Lung microvascular endothelial cell (primary cell): ENCODE measurements at places on chromosomes 3 and 15. TPM values are rescaled to one million over a fixed set of nuclear protein-coding genes. Genes with fewer than 3 reads are reported as not detected.

The FGF7 gene
- total RNA-seq = not detected in 2 replicates

The C3orf20 gene
- under 0.01 TPM in 1 of 2 replicates, not detected in the other for total RNA-seq

- no peak for DNase-seq
Observed at GRCh38 chr3:45943207-45943846, at the start of gene CXCR6. TSS of gene CXCR6 (plus strand) at chr3:45943464. CDS start at chr3:45946482, 3,018 bp downstream.

- DNase-seq = no peak
Observed at GRCh38 chr3:157351981-157352380, 84.7 kb upstream of the PTX3 start.

DNA sequence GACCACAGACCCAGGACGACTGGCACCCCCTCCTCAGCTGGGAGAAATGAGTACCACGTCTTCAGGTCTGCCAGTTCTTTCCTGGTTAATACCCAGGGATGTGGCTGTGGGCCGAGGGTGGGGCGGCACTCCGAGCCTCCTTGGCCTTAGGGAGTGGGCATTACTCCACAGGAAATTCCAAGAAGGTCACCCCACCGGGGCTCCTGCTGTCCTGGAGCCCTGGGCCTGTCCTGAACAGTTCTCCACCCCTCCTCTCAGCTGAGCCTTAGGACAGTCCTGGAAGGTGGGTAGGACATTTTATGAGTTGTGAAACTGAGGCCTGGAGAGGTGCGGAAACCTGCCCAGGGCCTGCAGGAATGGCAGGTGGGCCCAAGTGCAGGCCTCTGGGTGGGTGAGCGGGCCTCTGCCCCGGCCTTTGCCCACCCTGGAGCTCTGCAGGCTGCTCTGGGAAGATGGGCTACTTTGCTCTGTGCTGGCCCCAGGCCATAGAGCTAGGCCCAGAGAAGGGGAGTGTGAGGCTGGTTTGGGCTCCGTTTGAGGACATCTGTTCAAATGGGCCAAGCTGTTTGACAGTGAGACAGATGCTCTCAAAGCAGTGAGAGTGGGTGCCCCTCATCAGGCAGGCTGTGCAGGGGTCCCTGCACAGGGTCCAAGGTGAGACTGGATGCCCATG is 103.1 kb downstream of the TMEM266 start:
- no peak for DNase-seq
